ENCODE measurements at places on chromosomes 1 and 21.

- DNase-seq: no peak
Observed at GRCh38 chr1:115266729-115267421, 71.2 kb downstream of the NGF start.

DNA sequence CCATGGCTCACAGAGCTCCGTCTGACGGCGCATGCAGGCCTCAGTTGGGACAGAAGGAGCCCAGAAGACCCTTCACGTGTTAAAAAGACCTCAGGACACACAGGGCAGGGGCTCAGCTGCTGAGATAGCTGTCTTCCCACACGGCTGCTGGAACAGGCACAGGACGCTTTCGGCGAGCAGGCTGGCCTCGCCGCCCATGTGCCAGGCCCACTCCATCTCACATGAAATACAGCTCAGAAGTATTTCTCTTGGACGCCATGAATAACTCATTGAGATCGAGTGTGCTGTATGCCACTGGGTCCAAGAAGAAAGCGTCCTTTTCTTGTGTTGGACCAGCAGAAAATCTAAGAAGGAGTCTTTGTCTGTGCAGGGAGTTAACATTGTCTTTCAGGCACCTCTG, 69.6 kb downstream of the SIM2 start:
- DNase-seq: peak; percentile 11

DNA sequence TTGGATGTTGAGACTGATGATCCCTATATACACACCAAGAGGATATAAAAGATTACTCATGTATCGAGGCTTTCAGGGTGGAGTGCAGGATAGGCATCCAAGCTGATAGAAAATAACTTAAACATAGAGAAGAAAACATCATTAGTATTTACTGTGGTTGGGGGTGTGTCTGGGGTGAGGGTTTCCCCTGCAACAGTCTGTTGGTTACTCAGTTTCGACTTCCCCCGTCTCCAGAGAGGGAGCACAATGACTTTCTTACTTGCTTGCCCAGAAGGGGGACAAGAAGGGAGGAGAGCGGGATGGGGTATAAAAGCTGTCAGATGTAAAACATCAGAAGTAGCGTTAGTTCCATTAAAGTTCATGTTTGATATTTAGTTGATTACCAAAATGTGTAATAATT, 717.4 kb upstream of the ZP4 start:
- DNase-seq: no peak

DNA sequence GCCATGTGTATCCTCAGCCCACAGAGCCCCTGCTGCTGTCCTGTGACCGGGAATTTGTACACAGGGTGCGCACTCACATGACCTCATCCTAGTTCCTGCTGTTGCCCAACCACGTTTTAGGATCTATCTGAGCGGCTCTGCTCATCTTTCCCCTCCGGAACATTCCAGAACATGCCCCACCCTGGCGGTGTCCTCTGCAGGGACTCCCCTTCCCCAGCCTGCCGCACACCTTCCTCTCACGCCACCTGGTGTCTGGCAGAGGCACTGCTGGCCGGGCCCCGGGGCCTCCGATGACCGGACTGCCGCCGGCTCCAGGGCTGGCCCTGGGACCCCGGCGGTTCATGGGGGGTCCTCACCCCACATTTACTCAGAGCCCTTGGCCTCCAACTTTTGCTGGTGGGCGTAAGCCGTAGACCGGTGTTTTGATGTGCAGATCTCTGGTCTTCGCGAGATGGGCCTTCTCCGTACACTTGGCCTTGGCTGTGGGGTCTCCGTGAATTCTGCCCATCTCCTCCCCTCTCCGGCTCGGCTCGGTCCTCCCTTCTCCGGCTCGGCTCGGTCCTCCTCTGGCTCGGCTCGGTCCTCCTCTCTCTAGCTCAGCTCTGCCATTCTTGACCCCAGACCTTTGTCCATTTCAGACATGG, 29.5 kb downstream of the ARHGEF16 start:
- no peak for DNase-seq

DNA sequence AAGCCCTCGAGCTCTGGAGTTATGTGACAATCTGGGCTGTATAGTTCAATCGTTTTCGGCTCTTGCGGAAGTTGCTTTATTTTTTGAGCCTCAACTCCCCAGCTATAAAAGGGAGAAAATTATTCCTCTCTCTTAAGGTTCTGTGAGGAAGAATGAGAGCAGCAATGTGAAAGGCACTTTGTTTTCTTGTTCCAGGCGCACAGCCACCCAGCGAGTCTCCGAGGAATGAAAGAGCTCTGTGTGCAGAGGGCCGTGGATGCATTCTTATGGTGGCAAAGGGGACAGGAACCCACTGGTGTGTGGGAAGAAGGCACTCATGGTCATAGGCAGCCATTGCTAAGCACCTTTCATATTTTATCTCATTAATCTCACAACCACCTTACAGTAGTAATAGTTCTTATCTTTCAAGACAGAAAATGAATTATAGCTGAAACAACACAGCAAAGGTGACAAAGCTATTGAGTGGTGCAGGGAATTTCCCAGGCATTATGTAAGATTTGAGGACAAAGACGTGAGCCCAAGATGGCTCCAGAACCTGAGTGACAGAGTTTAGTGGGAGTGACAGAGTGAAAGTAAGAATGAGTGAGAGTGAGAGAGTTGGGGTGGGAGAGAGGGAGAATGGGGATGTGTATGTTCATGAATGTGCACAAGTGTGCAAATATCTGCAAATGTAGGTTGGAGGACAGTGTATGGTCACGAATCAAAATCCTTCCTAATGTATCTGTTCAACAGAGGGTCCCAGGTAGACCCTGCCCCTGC, 9.4 kb downstream of the CYP2J2 start:
- peak; percentile 64 for DNase-seq

- DNase-seq: no peak
Observed at GRCh38 chr1:228852511-228853088, 117.3 kb downstream of the RHOU start.

- peak; percentile 84 for DNase-seq
Observed at GRCh38 chr1:65177457-65177856, 29.5 kb downstream of the AK4 start.

GRCh38 chr21:43211072-43211759, 42.4 kb downstream of the CRYAA start:
- no peak for DNase-seq

- peak; percentile 78 for DNase-seq
Observed at GRCh38 chr1:26723013-26723991, 27.5 kb downstream of the ARID1A start.
